ENCODE measurements at places on chromosomes 5 and 9. TPM values are rescaled to one million over a fixed set of nuclear protein-coding genes. Genes with fewer than 3 reads are reported as not detected.

The IL13 gene
- not detected for total RNA-seq

The LHX2 gene
- not detected for total RNA-seq

The FCN2 gene
- 0.49 TPM for total RNA-seq

The NAIP gene
- total RNA-seq = 30.5 TPM

The NME5 gene
- 11.1 TPM for total RNA-seq

The LSM11 gene
- total RNA-seq = 3.6 TPM

The CXXC5 gene
- total RNA-seq = 28.7 TPM

The IL5 gene
- not detected for total RNA-seq

The ENTREP1 gene
- total RNA-seq = 14.6 TPM

The AK8 gene
- 1.7 TPM for total RNA-seq

The CLIC3 gene
- total RNA-seq = 3.6 TPM

The SPZ1 gene
- not detected for total RNA-seq

The C5orf58 gene
- total RNA-seq = not detected

Data from ureter (tissue), 1 donor.